ENCODE measurements at places on chromosomes 6 and 20.

DNA sequence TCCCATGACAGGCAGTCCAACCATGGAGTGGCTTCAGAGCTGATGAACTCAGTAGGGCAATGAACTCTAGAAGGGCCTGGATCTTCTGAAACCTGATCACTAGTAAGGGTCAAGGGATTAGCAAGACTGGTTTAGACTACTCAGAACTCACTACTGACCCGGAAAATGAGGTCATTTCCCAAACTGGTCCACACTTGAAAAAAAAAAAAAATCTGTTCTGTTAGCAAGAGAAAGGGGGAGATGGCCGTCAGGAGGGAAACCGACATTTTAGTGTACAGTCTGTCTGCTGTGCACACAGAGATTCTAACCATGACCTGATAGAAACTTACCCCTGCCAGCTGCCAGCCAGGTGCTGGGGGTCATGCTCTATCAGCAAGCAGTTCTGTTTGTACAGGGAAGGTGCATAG lies 262.4 kb upstream of the AGPAT4 start:
- no peak for DNase-seq

DNA sequence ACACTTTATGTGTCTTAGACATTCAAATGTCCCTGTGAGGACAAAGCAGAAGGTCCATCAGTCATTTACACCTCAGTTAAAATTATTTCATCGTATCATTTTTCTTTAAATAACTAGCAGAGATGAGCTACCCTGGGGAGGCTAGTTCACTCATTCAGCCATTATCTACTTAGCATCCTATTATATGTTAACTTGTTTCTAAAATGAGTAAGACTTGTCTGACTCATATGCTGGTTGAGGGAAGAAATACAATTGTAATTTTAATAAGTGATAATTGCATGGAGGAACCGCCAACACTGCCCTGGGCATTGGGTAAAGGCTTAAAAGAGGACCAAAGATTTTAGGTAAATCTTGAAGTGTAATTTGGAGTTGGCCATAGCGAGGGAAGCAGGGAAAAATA lies 12.4 kb upstream of the PTPRK start:
- DNase-seq, result no peak

DNA sequence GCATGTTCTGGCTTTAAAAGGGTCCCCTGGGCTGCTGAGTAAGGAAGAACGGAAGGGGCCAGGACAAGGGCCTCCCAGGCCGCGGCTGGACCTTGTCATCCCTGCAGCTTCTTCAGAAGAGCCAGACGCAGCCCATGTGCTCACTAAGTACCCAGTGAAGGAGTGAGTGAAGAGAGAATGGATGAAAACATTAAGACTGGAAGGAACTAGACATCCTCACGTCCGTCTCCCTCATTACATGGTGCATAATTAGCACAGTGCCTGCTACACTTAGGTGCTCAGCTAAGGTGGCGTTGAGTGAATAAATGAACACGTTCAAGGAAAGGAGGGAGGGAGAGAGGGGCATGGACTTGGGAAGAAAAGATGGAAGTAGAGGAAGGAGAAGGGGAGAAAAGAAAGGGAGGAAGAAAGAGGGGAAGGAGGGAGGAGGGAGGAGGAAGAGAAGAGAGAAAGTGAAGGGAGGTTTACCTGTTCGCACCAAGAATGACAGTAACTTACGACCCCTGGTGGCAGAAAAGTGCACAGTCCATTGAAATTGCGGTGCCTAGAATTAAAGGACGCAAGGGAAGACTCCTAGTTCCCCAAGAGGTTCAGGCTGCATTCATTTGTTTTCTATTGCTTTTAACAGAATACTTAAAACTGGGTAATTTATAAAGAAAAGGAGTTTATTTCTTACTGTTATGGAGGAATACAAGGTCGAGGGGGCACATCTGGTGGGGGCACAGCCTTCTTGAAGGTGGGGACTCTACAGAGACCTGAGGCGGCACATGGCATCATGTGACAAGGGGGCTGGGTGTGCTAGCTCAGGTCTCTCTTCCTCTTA lies 8.0 kb downstream of the TP53RK start:
- DNase-seq, result no peak

DNA sequence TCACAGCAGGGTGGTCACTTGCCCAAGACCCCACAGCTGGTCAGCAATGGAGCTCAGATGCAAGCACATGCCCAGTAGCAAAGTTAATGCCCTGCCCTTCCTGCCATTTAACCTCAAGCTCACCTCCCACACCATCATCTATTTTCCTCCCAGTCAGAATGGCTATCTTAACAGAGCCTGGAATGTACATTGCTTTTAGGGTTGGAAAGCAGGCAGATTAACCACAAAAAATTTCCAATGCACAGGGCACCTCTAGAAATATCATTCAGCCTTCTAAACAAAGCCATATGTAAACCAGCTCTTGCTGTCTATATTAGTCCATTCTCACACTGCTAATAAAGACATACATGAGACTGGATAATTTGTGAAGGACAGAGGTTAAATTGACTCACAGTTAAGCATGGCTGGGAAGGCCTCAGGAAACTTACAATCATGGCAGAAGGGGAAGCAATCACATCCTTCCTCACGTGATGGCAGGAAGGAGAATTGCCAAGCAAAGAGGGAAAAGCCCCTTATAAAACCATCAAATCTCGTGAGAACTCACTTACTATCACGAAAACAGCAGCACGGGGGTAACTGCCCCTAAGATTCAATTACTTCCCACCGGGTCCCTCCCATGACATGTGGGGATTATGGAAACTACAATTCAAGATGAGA lies 106.9 kb downstream of the FYN start:
- no peak for DNase-seq

DNA sequence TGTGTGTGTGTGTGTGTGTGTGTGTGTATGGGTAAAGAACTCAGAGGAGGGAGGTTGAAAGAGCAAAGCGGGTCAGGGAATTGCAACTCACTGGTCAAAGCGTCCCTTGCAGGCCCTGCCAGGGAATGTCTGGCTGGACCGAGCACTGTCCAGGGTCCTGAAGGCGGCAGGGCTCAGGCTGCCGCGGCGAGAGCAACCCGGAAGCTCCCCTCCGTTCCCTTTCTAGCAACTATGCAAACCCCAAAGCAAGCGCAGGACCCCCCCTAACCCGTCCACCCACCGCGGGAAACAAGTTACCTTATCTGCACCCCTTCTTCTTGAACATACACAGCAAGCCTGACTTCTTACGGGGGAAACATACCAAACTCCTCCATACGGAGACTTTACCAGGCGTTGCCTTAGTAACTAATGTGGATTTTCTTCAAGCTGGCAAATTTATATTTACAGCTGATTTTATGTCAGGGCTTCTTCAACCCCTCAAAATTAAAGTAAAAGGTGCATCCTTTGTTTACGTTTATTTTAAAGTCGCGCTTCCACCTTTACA lies 538 bp upstream of the GRM1 start:
- no peak for DNase-seq

DNA sequence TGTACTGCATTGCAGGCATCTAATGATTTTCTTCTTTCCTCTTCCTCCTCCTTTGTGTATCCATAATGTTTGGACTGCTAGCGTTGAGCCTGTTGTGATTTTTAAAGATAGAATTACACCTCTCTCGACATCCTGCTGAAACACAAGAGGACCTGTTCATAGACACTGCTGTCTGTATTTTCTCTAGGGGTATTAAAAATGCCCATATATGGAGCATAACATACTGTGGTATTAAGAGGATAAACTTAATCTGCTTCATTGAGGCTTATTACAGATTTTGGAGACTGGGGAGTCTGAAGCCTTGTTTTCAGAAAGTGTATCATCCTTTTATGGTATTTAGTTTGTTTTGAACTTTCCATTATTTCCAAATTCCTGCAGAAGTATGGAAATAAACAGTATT lies 414.3 kb downstream of the CDKAL1 start:
- DNase-seq, result no peak

DNA sequence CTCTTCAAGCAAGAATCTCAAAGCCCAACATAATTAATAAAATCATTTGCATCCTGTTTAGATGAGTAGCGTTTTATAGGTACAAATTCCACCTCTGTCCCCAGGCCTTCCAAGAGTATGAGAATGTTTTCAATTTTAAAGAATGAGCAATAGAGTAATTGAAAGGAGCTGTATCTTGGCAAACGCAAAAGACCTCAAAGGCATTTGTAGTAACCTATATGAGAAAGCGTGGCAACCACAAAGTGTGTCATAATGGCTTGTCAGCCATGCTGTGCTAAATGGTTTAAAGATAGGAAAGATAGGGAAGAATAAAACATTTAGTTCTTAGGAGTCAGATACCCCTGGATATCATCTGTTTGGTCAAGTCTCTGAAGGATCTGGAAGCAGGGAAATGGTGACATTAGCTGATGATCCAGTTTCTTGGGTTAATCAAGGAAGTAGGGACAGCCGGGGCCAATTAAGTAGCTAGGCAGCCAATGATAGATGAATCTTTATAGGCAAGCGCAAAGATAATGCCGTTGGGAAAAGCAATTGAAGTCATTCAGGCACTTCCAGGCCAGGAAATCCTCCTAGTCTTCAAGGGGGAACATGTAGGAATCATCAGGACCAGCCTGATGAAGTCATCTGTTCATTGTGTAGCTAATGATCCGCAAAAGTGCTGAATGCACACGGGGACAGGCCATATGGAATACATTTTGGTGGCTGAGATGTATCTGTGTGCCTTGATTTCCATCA lies 71.5 kb upstream of the ISM1 start:
- DNase-seq, result no peak

- DNase-seq, result no peak
These were observed 861.2 kb upstream of the EYS start for GRCh38 chr6:66568271-66568670.

- no peak for DNase-seq
These were observed 29.2 kb downstream of the RIMS4 start for GRCh38 chr20:44781118-44781517.

DNA sequence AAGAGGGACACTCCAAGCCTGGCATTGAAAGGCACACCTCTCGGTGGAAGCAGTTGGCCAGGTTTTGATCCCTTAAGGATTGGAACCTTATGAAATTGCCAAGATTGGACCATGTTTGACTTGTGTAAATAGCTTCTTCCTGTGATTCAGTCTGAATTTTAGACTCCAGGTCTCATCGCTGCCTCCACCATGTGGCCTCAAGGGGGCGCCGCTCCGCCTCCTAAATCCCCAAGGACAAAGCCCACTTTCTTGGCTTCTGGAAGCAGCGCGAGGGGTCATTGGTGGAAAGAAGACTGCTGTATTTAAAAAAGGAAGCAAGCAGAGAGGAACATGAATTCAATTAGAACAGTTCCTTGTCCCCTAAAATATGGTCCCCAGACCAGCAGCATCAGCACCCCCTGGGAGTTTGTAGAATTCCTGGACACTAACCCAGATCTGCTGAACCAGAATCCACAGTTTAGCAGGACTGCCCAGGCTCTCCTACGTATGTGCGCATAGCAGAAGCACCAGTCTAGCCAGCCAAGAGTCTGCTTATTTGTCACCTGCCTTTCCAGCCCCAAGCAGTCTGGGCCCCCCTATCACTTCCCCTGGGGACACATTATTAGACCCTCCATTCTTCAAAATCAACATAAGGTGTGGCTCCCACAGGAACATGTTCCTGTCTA lies 108.5 kb downstream of the LY86 start:
- no peak for DNase-seq

DNA sequence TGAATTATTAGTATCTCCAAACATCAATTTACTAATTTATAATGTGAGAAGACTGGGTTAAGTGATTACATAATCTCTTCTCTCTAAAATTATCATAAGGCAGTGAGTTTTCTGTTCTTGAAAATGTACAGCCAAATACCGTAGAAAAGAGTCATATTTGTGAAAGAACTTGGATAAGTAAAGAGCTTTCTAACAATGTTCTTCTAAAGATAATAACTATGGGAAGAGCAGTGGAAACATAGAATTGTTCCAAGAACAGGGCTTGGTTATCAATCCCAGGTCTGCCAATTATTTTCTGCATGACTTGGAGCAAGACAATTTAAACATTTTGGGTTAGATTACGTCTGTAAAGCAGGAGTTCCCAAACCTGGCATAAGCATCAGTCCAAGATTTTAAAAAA lies 198.1 kb upstream of the SGK1 start:
- DNase-seq, result no peak

DNA sequence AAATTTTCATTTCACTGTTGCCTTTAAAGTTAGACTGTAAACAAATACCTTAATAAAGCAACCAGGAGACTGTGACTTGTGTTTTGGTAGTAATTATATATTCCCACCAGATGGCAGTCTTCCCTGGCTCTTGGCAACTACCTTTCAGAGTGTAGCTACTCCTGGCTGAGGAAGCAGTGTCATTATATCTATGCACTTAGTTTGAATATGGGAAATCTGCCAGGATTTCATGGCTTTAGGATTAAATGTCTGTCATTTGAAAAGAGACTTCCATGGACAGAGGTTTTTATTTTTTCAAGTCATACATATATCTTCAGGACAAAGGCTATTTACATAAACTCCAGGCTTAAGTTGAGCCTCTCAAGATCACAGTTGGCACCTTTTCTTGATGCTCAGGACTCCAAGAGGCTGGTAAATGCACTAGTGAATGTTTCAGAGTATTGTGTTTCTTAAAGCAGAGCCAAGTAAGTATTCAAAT lies 160.1 kb downstream of the C6orf58 start:
- no peak for DNase-seq

Data from SIG-M5 (cell line).